Cardiac muscle cell (in vitro differentiated cells and primary cell): ENCODE measurements at places on chromosomes 1 and 21. TPM values are rescaled to one million over a fixed set of nuclear protein-coding genes. Genes with fewer than 3 reads are reported as not detected.

The OR2M3 gene
- total RNA-seq: not detected in 2 replicates

The ADAMTS1 gene
- total RNA-seq: 155 and 185 TPM in 2 replicates

The RNU1-3 gene
- under 0.01 TPM in 2 replicates for total RNA-seq

The ADPRS gene
- 68.4 and 83.3 TPM in 2 replicates for total RNA-seq

The BLACAT1 gene
- 0.56 and 0.66 TPM in 2 replicates for total RNA-seq

The SLC30A10 gene
- total RNA-seq: 0.21 and 0.95 TPM in 2 replicates

The PLEKHO1 gene
- total RNA-seq: 94.1 and 102 TPM in 2 replicates

The HCRTR1 gene
- not detected in 2 replicates for total RNA-seq

The OR2T33 gene
- total RNA-seq: 0.15 TPM in 1 of 2 replicates, not detected in the other

The CDC20 gene
- total RNA-seq: 14.4 and 134 TPM in 2 replicates

The C1orf74 gene
- total RNA-seq: 2.1 and 3.6 TPM in 2 replicates

The TENT5C gene
- total RNA-seq: 0.32 and 0.63 TPM in 2 replicates

The OR2L2 gene
- total RNA-seq: not detected in 2 replicates

The TCHH gene
- not detected in 2 replicates for total RNA-seq

The FNDC5 gene
- 34.2 and 40.7 TPM in 2 replicates for total RNA-seq

The TSPEAR gene
- 2.8 and 3.2 TPM in 2 replicates for total RNA-seq

The CENPL gene
- total RNA-seq: 8.6 and 10.9 TPM in 2 replicates

GRCh38 chr1:30241681-30242080, 481.7 kb downstream of the MATN1 start:
- H3K27me3 ChIP-seq: no peaks in the 10 kb centered on the region
- no peaks in the 10 kb centered on the region for H3K36me3 ChIP-seq
- no peaks in the 10 kb centered on the region for H3K4me1 ChIP-seq
- H3K4me3 ChIP-seq: no peak overlapping the region
- H3K27ac ChIP-seq: no peak overlapping the region

DNA sequence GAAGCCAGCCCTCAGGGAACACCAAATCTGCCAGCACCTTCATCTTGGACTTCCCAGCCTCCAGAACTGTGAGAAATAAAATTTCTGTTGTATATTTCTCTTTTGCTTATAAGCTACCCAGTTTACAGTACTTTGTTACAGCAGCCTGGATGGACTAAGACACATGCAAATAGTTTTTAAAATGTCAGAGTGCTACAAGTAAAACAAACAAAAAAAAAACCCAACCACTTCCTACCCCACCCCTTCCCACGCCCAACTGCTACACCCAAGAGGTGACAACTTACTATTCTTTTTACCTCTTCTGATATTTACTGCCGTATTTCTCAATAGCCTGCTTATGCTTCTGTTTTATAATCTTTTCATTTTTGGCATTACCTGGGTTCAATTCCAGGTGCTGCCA, 8.6 kb upstream of the SPSB1 start:
- H3K27me3 ChIP-seq: no peaks in the 10 kb centered on the region
- H3K36me3 ChIP-seq: no peaks in the 10 kb centered on the region
- no peak overlapping the region for H3K27ac ChIP-seq
- no peak for DNase-seq

GRCh38 chr1:4743978-4744750, 89.8 kb downstream of the AJAP1 start:
- H3K4me3 ChIP-seq: no peak overlapping the region
- no peaks in the 10 kb centered on the region for H3K27me3 ChIP-seq
- H3K4me1 ChIP-seq: no peaks in the 10 kb centered on the region
- H3K27ac ChIP-seq: no peak overlapping the region
- H3K36me3 ChIP-seq: no peaks in the 10 kb centered on the region

DNA sequence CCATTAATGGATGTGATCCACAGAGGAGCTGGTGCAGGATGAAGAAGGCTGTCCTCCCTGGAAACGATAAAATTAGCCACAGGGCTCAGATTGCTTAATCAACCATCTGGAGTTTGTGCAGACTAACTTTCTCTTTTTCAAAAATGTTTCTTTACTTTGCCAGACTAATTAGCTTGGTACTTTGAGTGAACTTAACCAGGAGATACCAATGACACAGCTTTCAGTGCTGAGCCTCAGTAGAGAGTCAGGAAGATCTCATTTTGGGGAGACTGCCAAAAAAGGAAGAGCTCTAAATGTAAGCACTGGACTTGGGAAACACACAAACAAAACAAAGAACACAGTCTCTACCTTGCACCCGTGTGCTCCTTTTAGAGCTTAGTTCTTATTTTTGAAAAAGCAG, 248.1 kb upstream of the DEPDC1 start:
- no peaks in the 10 kb centered on the region for H3K36me3 ChIP-seq
- DNase-seq: no peak
- no peaks in the 10 kb centered on the region for H3K4me1 ChIP-seq
- no peaks in the 10 kb centered on the region for H3K27me3 ChIP-seq

DNA sequence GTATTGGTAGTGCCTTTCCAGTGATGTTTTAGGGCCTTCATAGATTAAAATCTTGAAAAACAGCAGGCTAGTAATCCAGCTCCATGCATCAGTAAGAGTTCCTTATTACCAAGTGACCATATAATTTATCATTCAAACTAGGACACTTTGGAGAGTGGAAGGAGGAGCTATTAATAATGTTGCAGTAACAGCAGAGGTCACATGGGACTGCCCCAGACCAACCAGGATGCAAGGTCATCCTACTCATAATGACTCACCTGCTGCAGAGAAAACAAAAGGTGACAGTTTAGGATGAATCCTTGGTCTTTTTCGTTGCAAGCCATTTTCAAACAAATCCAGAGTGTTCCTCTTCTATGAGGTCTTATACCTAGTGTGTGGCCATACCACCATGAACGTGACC, 187.4 kb downstream of the NUF2 start:
- no peaks in the 10 kb centered on the region for H3K4me1 ChIP-seq
- no peaks in the 10 kb centered on the region for H3K27me3 ChIP-seq
- H3K27ac ChIP-seq: no peak overlapping the region
- no peaks in the 10 kb centered on the region for H3K36me3 ChIP-seq

DNA sequence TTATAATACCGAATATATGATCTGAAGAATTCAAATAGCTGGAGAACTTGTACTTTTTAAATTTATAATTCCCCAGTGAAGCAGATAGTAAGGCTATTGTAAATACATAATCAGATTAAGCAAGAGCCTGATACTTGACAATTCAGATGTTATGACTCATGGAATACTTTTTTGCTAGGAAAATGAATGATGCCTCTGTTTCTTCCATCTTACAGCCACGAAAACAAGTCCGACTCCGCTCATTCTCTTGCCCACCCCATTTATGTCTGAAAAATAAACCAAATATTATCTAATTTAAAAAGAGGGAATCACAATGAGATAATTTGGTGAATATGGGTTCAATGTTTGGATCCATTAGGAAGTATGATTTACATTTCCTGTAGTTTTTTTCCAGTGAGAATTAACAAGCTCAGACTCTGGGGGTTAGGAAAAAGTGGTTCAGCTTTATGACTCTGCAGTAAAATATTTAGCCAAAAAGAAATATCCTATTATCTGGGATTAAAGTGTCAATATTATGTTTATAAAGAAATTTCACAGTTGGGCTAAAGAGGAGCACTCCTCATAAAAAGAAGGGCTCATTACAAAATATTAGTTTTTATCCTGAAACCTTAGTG, 50.4 kb upstream of the DAB1 start:
- DNase-seq: no peak
- H3K36me3 ChIP-seq: no peaks in the 10 kb centered on the region
- no peaks in the 10 kb centered on the region for H3K4me1 ChIP-seq
- H3K27ac ChIP-seq: no peak overlapping the region

- H3K4me3 ChIP-seq: no peak overlapping the region
- no peaks in the 10 kb centered on the region for H3K27me3 ChIP-seq
- H3K36me3 ChIP-seq: no peaks in the 10 kb centered on the region
- H3K27ac ChIP-seq: no peak overlapping the region
Measured at GRCh38 chr1:177007437-177008161, 156.9 kb downstream of the ASTN1 start.

DNA sequence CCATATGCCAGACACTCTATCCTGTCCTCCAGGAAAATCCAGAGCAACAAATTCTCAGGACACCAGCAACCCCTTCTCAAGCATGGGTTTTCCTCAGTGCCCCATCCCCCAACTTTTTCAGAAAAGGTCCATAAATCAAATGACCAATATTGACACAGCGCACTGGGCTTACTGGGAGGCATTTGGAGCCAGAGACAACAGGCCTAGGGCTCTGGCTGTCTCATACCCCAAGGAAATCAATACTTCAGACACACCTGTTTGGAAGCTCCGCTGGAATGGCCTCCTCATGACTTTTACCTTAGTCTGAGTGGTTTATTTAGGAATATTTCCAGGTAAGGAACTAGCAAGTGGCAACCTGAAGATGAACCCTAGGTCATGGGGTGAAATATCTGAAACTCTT, 66.9 kb upstream of the TNR start:
- no peaks in the 10 kb centered on the region for H3K36me3 ChIP-seq
- no peaks in the 10 kb centered on the region for H3K4me1 ChIP-seq
- H3K27ac ChIP-seq: no peak overlapping the region
- no peak for DNase-seq
- H3K4me3 ChIP-seq: no peak overlapping the region
- no peaks in the 10 kb centered on the region for H3K27me3 ChIP-seq

GRCh38 chr1:181044449-181044966, 10.7 kb downstream of the MR1 start:
- H3K27ac ChIP-seq: no peak overlapping the region
- H3K27me3 ChIP-seq: no peaks in the 10 kb centered on the region
- no peaks in the 10 kb centered on the region for H3K36me3 ChIP-seq
- DNase-seq: no peak
- no peak overlapping the region for H3K4me3 ChIP-seq

- no peak overlapping the region for H3K27ac ChIP-seq
- H3K4me3 ChIP-seq: no peak overlapping the region
- no peaks in the 10 kb centered on the region for H3K36me3 ChIP-seq
- DNase-seq: peak; percentile 98
- no peaks in the 10 kb centered on the region for H3K27me3 ChIP-seq
Measured at GRCh38 chr1:86429835-86430234, 5.9 kb downstream of the CLCA2 start.

GRCh38 chr1:168304865-168305264, 24.2 kb downstream of the TBX19 start:
- H3K27ac ChIP-seq: no peak overlapping the region
- H3K27me3 ChIP-seq: no peaks in the 10 kb centered on the region
- H3K36me3 ChIP-seq: no peaks in the 10 kb centered on the region
- H3K4me3 ChIP-seq: no peak overlapping the region
- H3K4me1 ChIP-seq: peaks cover 18% of the 10 kb centered on the region
- no peak for DNase-seq

DNA sequence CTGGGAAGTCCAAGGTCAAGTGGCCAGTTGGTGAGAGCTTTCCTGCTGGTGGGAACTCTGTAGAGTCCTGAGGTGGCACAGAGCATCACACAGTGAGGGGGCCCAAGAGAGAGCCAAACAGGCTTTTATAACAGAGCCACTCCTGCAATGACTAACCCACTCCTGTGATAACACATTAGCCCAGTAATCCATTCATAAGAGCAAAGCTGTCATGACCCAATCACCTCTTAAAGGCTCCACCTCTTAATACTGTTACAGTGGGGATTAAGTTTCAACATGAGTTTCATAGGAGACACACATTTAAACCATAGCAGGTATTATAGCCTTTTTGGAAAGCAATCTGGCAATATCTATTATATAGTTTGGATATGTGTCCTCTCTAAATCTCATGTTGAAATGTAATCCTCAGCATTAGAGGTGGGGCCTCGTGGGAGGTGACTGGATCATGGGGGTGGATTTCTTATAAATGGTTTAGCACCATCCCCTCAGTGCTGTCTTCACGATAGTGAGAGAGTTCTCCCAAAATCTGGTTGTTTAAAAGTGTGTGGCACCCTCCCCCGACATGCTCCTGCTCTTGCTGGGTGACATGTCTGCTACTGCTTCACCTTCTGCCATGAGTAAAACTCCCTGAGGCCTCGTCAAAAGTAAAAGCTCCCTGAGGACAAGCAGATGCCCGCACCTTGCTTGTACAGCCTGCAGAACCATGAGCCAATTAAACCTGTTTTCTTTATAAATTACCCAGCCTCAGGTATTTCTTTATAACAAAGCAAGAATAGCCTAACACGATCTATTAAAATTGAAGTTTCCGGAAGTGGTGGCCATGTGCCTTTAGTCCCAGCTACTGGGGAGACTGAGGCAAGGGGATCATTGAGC, 64.5 kb downstream of the CD58 start:
- no peak overlapping the region for H3K27ac ChIP-seq
- no peaks in the 10 kb centered on the region for H3K27me3 ChIP-seq
- no peaks in the 10 kb centered on the region for H3K36me3 ChIP-seq
- DNase-seq: no peak

DNA sequence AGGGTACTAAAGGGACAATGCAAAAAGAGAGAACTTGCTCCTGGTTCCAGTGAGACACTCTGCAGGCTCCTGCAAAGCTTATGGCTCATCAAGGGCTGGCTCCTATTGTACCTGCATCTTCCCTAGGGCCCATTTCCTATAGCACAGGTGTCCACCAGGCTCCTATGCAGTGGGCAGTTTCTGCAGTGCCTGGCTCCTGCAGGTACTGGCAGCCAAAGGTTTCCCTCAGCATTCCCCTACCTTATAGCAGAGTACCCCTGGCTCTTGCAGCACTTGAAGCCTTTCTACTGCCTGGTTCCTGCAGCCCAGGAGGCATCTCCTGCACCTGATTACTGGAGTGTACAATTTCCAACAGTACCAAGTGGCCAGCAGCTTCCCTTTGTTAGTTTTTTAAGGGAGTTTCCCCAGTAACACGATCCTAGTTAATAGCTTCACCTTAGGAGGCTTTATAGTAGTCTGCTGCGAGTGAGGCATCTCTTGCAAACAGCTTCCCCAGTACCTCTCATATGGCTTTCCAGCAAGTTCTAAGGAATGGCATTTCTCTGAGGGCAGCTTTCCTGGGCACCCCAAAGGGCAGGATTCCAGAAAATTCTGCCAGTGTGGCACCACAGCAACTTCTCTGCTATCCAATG, 141.7 kb downstream of the DENND1B start:
- no peak for DNase-seq
- H3K4me3 ChIP-seq: no peak overlapping the region

DNA sequence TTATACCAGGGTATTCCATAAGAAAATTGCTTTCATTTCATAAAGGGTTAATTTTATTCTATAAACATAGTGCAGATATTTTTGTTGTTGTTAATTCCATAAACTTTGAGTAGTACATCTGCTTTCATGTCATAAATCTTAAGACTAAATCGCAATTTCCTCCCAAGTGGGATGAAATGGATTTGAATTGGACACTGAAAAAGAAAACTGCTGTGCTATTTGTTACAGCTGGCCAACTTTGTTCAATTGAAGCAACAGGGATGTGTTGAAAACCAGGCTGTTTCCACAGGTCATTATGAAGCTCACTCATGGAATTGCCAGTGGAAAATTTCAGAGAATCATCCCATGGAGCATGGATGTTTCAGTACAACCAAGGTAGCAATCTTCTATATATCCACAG, 252.5 kb upstream of the RGS18 start:
- no peak overlapping the region for H3K27ac ChIP-seq
- no peaks in the 10 kb centered on the region for H3K27me3 ChIP-seq
- no peak overlapping the region for H3K4me3 ChIP-seq
- no peaks in the 10 kb centered on the region for H3K4me1 ChIP-seq
- H3K36me3 ChIP-seq: no peaks in the 10 kb centered on the region
